Natural killer cell treated with Interleukin-12 subunit alpha and Interleukin-12 subunit beta and Interleukin-15 and Interleukin-18, amount 100 ng/mL, for 72 hours (primary cell): ENCODE measurements at places on chromosomes 13 and 19. TPM values are rescaled to one million over a fixed set of nuclear protein-coding genes. Genes with fewer than 3 reads are reported as not detected.
A peak's percentile ranks its signal among the peaks of the same experiment; 100 is the strongest.

DNA sequence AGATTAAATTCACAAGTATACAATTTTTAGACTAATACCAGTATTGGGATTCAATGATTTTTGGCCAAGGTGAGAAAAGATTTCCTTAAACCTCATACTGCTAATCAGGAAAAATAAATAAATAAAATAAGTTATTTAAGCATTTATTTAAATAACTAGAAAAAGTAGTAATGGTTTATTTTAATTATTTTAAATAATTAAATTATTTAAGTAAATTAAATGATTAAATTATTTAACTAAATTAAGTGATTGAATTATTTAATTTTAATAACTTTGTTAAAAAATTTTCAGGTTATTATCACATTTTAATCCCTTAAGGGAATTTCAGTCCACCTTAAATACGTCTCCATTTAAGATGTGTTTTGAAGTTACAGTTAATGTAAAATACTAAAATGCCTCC lies 1831.5 kb upstream of the MIR17HG start:
- DNase-seq = no peak

SLC10A2 gene
- not detected for total RNA-seq

DNA sequence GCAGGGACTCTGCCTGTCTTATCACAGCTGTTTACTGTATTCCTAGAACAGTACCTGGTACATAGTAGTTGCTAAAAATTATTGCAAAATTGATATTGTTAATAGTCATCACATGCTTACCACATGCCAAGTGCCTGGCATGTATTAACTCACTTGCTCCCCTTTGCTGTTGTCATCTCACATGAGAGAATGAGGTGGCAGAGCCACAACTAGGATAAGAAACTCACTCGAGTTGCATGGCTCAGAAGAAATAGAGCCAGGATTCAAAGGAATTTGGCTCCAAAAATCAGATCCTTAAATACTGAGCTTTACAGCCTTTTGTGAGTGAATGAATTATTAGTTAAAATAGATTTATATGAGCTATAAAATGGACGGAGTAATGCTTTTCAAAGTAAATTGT lies 42.6 kb downstream of the B3GLCT start:
- no peak for DNase-seq

- no peak for DNase-seq
Measured at GRCh38 chr13:28754698-28755545, 36.2 kb upstream of the SLC46A3 start.

C19orf67 gene
- total RNA-seq = not detected

- DNase-seq = no peak
Measured at GRCh38 chr13:108911807-108912206, 282.4 kb downstream of the MYO16 start.

DNA sequence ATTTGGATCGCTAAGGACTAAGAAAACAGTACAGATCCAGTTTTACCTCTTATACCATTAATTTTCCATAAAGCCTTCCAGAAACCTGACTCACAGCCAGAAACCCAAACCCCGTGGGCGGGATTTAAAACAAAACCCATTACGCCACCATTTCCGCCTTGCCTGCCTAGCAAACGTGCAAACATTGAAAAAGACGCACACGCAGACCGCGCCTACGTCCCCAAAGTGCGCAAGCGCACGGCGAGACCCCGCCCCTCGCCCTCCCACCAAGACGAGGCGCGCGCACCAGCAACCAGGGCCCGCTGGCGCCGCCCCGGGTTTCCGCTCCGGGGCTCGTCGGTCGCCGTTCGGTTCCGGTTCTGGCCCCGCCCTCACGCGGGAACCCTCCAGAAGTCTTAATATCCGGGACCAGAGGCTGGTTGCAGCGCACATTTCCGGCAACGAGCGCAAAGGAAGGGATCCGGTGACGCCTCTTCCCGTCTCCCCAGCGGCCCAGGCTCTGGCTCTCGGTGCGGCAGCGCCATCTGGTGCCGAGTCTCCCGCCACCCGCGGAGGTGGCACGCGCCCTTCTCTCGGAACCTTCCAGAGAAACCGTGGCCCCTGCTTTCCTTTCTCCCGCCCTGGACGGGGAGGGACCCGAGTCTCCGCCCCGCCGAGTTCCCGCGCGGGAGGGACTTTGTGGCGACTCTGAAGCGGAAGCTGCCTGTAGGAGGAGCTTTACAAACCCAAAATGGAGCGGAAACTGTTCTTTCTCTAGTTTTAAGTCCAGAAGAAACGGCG lies 256.9 kb upstream of the STARD13 start:
- DNase-seq = peak; percentile 98

FDX2 gene
- 11.4 TPM for total RNA-seq

SELENOV gene
- not detected for total RNA-seq
